OCI-M1 (cell line): ENCODE measurements at places on chromosomes 12 and 14.

DNA sequence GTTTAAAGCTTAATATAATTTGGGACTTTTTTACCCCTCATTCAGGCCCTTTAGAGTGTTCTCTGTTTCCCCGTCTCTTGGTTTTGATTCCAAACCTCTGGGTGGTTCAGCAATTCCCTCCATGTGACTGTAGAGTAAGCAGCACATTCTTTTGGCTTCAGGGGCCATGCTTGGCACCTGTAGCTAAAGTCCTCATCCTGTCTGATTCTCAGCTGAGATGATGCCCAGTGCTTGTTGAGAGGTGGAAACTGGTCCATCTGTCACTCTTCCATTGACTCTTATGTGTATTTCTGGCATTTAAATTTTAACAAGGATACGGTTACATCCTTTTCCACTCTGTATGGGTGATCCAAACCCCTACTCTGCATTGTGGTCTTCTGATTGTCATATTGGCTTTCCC is 127.1 kb downstream of the DIO2 start:
- DNase-seq: no peak

DNA sequence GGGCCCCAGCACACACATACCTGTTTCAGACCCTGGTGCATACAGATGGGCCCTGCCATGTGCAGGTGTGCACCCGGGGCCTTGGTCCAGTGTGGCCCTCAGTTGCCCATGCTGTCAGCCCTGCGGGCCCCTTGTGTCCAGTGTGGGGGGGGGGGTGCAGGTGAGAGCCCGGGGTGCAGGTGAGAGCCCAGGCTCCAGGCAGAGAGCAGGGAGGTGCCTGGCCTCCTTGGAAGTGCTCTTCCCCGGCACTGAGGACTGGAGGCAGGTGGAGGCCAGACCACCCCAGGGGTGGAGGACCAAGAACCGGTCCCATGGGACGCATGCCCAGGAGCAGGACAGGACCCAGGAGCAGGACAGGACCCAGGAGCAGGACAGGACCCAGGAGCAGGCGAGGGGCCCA is 40.9 kb downstream of the FBRSL1 start:
- DNase-seq: no peak

- peak; percentile 66 for DNase-seq
These were observed 29.1 kb upstream of the SOS2 start for GRCh38 chr14:50260511-50260910.

DNA sequence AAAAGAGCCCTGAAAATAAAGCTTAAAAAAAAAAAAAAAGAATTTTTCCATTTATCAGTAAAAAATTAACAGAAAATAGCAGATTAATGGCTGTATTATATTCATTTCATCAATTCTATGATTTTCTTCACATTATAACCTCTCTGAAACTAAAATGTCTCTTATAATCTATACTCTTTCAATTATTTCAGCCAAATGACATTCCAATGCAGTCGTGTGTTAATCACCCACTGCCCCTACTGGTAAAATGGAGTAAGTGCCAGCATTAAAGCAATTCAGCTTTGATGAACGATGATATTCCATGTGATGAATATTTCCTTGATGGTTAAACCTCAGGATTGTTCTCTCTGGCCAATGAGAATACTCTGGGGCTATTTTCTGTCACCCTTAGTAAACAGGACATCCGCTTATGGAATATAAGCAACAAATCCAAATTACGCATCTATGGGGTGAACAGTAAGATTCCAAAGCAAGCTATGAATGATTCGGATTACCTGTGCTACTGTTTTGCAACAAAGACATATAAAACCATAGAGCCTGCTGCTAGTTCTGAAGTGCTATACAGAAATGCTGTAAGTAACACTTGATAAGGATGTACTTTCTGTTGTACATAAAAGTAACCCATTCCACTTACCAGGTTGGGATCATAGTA is 20.3 kb upstream of the SYCP3 start:
- DNase-seq: peak; percentile 47

DNA sequence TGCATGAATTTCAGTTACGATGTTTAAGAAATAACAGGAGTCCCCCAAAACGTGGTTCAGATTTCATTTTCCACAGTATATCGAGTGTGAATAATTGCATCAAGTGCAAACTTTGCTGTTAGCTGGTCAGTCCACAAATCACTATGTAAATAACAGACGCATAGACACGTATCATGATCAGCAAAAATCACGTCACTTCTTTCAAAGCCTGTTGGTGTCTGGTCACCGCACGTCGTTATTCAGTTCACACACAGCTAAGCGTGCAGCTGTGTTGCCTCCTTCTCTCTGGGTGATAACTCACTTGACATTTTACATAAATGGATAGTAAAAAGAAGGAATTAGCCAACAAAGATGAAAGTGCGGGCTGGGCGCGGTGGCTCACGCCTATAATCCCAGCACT is 126.8 kb upstream of the MED13L start:
- no peak for DNase-seq

GRCh38 chr14:67666750-67667449 is 7.5 kb downstream of the VTI1B start:
- peak; percentile 72 for DNase-seq
